ENCODE measurements at places on chromosomes 5 and 9.

DNA sequence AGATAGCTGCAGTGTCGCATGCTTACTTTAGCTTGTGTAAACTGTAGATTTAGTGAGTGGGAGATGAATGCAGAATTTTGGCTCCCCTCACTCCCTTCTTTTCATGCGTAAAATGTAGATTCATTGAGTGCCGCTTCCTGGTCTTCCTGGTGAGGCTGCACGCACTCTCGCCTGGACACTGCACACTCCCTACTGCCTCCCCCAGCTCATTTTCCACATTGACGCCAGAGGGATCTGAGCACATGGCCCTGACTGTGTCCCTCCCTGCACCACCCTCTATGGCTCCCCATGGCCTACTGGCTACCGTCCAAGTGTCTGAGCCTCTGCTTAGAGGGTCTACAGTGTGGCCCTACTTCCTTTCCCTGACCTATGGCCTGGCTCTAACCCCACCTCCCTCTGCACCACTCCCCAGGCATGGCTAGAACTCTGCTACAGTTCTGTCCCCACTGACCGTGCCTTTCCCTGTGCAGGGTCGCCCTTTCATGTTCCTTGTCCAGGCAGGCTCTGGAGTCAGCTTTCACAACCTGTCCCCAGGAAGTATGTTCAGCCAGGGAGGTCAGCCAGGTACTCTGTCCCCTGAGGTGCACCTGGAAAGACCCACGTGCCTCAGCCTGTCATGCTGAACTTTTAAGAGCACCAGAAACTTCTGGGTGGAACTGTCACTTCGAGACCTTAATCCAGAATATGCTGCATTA lies 160.6 kb downstream of the COL23A1 start:
- no peak for DNase-seq

DNA sequence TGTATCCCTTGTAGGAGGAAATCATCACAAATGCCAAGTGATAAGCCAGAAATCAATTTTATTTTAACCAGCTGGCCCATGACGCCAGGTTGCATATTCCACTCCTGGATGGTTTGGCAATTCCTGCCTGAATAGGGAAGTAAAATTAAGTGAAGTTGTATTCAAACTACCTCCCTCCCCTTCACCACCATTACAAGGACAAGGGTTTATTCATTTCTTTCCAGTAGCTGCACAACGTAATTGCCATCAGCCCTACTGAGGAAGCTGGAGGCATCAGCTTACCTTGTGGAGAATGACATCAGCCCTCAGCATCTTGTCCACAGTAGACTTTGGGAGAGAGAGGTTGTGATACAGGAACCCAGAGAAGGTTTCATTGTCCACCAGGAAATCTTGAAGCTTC lies 66.6 kb downstream of the ABCA1 start:
- DNase-seq, result no peak

DNA sequence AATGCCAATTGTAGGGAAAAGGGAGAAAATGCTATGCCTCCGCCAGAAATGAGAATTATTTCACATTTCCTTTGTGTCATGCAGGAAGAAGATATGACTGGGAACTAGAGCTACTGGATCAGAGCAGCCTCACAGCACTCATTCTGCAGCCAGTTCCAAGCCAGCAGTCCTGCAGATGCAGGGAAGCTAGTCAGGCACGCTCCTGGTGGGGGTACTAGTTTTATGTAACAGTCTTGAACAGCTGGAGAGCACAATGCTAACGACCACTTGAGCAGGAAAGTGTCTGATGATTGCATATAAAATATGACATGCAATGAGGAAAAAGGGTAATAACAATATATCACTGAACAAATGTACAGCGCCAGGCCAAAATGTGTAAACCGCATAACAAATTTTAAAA lies 21.7 kb downstream of the CDH10 start:
- no peak for DNase-seq

DNA sequence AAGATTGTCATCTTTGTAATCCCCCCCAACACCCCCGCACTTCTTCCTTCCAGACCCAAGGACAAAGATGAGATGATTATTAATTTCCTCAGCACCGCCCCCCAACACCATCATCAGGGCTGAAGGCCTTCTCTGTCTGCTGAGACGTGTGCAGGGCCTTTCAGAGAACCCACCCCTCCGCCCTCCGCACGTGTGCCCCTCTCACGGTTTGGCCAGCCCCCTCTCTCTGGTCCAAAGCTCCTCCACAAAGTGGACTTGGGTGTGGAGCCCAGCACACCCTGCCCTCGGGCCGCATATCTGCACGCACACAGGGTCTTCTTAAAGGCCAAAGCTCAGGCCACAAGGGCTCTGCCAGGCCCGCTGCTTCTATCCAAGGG lies 32.0 kb downstream of the PAX5 start:
- DNase-seq, result no peak
